ENCODE measurements at places on chromosomes 11 and 22. TPM values are rescaled to one million over a fixed set of nuclear protein-coding genes. Genes with fewer than 3 reads are reported as not detected.

- no peak for DNase-seq
These were observed 222.5 kb upstream of the KIRREL3 start for GRCh38 chr11:127223026-127223425.

DNA sequence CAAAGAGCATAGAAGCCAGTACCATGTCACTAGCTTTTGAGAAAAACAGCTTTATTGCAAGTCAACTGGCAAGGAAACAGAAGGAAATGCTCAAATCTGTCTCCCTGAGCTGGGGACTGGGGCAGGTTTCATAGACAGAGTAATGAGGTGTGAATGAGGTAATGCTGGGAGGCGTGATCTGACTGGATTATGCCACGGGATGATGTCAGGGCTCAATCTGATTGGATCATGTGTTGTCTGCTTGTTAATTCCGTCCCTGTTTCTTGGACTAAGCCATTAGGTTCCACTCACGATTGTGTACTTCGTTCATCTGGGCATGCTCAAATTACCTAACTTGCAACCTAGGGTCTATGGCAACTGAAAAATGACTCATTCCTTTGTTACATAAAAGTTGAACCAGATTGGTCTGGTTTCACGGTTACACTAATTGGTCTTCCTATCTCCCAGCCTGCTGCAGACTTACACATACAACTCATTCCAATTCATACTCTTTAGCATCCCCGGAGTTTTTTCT, 20.2 kb upstream of the OR10A5 start:
- DNase-seq = no peak

DNA sequence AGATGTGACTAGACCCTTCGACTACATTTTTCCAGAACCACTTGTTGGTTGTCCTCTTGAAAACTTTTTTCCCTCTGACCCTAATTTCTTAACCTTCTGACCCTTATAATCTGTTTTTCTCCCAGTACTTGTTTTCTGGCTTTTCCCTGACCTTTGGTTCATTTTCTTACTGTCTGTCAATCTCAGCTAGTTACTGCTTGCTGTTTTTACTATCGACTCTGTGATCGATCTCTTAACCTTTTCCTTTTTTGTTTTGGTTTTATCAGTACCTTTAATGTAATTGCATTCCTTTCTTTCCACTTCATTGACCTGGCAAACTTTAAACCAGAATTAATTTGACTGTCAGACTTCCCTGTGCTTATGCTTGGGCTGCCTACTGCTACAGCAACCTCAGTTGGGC, 92.8 kb downstream of the DDX10 start:
- no peak for DNase-seq

DNA sequence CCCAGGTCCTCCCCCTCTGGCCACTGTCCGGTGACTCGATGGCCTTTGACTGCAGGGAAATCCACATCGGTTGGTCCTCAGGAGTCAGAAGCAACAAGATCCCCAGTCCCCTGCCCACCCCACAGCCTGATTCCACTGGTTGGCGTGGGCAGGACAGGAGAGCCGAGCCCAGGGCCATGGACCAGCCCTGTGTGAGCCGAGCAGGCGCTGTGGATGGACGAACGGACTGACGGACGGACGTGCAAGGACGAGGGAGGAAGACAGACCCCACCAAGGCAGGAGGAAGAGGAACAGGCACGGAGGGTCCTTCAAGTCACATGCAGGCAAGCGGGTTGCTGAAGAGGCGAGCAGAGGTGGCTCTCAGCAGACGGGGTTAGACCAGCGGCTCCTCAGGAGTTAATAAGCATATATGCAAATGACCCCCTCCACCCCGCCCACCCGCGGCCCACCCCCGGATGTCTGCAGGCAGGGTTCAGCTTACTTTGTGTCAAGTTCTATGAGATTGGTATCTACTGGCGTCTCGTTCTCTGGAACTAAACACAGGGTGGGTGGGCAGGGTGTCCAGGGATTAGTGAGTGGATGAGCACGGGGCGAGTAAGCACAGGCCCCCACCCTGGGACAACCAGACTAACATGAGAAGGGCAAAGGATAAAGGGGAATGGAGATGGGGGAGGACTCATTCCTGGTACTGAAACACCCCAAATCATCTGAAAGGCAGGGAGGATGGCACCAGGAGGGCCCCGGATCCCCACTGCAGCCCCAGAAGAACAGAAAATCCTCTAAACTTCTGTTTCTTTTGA, 26.8 kb downstream of the TPBGL start:
- no peak for DNase-seq

Gene APOBEC3G
- 4.2 TPM for total RNA-seq
